ENCODE measurements at places on chromosomes 2 and 18.

- no peak for DNase-seq
Measured at GRCh38 chr2:57450170-57450569, 596.4 kb upstream of the VRK2 start.

DNA sequence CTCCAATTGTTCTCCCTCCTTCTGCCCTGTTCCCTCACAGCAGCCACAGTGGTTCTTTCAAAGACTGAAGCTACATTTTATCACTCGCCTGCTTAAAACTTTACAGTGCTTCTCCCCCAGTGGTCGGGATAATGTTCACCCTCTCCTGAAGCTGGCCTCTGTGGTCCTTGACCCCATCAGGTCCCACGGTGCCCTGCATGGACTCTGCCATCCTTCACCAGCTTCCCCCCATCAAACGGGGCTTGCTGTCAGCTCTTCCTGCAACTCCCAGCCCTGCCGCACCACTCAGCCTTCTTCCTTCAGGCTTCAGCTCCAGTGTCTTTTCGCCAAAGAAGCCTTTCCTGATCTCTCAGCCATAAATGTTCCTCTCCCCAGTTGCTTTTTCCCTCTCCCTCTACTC, 118.1 kb downstream of the NEDD4L start:
- DNase-seq = no peak

DNA sequence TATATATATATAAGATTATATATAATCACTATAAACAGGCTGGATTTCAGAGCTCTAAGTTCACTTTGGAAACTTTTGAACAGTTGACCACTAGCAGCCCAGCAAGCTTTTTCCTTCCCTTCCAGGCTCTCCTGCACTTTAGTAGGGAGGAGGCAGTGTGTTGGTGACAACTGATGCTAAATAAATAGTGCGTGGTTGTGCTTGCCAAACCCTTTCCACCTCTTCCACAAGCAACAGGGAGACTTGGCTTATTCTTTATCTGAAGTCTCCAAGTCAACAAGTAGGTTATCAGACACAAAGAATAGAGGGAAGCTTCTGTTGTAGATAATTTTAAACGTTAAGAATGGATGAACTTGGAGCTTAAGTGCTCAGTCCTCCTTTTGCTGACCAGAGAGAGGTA, 408.2 kb upstream of the HNRNPA3 start:
- no peak for DNase-seq

DNA sequence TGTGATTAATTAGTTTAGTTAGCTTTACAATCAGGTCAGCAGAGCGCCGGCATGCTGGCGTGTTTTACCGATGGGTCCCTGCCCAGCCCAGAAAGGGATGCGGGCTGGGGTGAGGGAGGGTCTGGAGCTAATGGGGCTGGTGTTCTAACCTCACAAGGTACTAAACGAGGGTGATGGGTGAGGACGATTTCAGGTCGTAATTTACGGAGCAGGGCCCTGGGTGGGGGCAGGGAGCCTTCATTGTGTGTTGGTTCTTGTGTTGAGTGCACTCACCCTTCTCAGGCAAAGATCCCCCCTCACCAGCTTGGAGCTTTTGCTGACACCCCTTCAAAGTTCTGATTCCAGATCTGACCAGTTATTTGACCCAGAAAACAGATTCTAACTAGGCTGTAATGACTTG, 39.5 kb downstream of the PTGR3 start:
- no peak for DNase-seq

DNA sequence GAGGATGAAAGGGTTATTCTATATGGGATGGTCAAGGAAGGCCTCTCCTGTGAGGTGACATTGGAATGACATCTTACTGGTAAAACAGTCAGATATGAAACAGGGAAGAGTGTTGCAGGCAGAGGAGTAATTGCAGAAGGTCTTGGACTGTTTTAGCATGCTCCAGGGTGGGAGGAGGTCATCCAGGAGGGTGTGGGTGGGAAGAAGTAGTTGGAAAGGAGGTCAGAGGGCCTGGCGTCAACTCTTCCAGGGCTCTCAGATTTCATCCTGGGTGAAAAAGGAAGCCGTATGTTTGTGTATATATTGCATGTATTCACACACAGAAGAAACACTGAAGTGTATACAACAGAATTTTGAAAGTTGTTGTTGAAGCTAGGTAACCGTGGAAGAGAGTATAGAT, 48.2 kb downstream of the ATP9B start:
- DNase-seq = no peak

- DNase-seq = no peak
Measured at GRCh38 chr18:75364512-75365253, 62.8 kb downstream of the SMIM21 start.

- DNase-seq = no peak
Measured at GRCh38 chr2:197240421-197241041, 70.0 kb downstream of the ANKRD44 start.

DNA sequence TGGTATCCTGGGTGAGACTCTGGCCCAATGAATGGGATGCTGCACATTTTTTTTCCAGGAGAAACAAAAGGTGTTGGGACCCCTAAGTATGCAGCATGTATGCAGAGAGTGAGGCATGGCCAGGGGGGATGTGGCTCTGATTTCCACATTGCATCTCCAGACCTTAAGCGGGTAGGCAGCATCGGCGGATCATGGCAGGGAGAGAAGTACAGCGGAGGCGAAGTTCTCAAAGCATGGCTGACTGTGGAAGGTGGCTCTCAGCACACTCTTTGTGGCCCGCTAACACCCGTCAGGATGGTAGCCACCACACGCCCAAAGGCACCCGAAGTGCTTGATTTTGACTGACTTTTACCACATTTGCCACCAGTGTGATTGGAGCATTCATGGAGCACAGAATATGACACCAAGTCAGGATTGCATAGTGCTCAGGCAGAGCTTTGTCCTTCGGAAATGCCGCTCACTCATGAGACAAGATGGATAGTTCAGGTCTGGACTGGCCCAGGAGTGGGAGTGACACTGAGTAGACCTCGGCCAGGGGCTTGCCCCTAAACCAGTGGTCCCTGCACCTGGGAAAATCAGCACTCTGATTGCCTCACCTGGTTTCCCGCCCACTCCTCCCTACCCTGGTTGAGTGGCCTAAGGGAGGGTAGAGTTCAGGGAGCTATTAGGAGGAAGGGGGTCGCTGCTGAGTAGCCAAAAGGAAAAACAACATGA, 14.2 kb downstream of the INPP4A start:
- DNase-seq = no peak

- DNase-seq = no peak
Measured at GRCh38 chr18:22367303-22367702, 50.4 kb downstream of the CTAGE1 start.

- no peak for DNase-seq
Measured at GRCh38 chr2:73588177-73588576, 54.0 kb downstream of the NAT8 start.

DNA sequence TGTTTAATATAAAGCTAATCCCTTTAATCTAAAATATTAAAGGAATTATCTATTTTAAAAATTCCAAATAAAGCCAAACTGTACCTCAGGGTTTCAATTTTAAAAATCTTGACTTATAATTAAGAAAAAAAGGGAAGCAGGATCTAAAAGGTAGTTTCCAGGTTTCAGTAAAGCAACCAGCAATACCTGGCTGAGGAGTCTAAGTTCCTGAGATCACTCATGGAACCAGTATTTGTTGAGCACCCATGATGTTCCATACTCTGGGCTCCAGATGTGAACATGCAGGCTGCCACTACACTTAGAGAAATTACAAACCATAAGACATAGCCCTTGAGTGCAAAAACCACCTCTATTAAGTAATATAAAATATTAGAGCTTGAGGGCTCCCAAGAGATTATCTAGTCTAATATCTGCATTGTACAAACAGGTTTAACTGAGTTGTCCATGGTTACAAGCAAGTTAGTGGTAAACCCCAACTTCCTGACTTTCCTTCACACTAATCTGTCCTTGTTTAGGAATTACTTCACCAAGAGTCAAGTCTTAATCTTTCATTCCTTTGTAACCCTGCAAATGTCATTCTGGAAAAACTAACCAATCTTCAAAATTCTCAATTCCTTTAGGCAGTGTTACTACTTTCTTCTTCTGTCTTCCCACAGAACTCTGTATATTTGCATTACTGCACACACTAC, 49.2 kb downstream of the CLASP1 start:
- no peak for DNase-seq

GRCh38 chr18:51039138-51040112, 9.4 kb downstream of the SMAD4 start:
- DNase-seq = no peak

- no peak for DNase-seq
Measured at GRCh38 chr2:240301256-240301795, 134.1 kb upstream of the GPC1 start.

DNA sequence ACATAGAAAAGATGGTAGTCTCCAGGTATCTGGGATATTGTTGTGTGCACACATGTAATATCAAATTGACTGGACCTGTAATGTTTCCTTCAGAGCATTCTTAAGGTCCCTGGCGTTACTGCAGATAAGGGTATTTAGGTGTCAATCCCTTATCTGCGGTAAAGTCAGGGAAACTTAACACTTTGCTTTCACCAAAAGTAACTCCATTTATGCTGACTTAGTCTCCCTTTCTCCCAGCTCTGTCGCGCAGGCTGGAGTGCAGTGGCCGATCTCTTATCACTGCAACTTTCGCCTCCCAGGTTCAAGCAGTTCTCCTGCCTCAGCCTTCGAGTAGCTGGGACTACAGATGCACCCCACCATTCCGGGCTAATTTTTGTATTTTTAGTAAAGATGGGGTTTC, 1.8 kb downstream of the CNNM3 start:
- DNase-seq = no peak

GRCh38 chr2:132911726-132912724, 242.0 kb upstream of the LYPD1 start:
- no peak for DNase-seq

DNA sequence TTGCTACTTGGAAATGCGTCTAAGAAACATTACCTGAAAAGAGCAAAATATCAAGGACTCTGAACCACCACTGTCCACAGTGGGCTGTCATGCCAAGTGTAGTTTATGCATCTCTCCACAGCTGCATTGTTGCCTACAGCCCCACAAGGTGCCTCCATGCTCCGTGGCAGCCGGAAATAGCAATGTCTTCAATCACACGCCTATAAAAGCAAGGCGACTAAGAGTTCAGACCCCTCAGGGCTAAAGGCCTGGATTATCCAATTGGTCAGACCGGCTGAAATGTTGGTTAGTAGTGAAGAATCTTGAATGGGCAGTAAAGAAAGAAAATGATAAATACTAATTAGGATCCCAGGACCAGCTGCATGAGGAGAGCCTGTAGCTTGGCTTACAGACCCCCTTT, 114.0 kb upstream of the SLC35G4 start:
- no peak for DNase-seq

DNA sequence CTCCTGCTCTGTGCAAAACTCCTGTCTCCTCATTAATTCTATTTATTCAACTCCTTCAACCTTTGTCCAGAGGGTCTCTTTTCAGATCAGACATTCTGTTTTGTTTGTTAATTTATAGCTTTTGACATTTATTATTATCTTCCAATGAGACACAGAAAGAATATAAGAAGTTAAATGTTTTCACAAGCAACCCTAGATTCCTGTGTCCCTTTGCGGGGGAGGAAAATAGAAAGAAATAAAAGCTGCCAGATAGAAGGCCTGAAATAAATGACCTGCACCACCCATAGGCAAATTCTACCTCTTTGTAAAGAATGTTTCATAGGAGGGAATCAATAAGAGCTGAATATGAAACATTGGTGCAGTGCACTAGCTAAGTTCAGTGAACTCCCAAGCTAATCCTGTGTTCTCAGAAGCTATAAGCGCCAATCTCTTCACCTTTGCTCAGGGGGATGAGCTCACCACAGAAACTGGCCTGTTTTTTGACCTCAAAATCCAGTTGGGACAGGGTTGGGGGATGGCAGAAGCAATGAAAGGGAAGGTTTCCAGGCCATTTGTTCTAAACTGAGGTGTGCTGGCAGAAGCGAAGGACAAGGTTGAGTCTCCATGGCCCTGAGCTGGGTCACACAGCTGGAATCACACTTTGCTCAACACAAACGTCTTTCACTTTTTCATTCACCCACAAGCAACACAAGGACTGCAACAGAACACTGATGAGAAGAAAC, 258.6 kb downstream of the NRXN1 start:
- DNase-seq = no peak

DNA sequence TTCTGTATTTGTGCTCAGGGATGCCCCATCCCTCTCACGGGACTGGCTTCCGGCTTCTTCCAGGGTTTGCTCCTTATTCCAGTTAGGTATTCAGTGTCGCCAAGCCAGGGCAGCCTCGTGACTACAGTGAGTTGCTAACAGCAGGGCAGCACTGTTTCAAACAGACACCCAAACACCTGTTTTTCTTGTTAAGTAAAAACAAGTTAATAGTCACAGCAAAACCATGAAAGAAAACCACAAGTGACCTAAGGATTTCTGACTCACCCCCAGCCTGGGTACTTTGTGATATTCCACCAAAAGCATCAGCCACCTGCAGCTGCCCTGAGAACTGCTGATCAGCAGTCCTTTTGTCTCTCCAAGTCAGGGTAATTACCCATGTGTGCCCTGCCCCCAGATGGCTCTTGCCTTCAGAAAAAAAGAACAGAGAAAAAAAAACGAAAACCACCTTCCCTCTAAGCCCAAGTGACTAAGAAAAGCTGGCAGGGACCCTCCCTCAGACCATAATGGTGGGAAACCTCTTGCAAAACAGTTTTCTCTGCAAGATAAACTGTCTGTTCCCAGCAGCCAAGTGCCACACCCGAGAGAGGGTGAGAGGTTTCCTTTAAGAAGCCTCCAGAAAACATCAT, 178.2 kb downstream of the ANAPC1 start:
- DNase-seq = peak; percentile 29

DNA sequence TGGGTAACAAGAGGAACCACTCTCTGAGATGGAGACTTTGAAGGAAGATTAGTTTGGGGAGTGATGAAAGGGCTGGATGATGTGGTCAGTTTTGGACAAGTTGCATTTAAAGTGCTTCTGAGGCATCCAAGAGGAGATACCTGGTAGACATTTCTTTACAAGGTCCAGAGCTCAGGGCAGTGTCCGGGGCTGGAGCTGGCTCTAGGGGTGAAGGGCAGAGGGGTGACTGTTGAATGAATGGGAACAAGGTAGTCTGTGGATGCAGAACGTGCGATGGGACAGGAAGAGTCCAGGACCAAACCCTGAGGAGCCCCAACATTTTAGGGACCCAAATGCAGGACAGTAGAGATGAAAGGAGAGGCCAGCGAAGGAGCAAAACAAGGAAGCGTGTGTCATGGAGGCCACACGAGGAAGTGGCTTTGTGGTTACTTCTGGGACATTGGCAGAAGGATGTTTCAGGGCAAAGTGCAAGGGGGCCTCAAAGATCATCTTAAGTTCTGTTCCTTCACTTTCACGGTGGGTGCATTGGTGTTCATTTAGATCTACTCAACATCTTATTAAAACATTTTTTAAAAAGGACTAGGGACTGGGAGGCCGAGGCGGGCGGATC, 13.6 kb upstream of the GPR35 start:
- peak; percentile 19 for DNase-seq
